ENCODE measurements at places on chromosomes 11 and 22.

- DNase-seq = no peak
These were observed 22.4 kb downstream of the ADM start for GRCh38 chr11:10327254-10327653.

DNA sequence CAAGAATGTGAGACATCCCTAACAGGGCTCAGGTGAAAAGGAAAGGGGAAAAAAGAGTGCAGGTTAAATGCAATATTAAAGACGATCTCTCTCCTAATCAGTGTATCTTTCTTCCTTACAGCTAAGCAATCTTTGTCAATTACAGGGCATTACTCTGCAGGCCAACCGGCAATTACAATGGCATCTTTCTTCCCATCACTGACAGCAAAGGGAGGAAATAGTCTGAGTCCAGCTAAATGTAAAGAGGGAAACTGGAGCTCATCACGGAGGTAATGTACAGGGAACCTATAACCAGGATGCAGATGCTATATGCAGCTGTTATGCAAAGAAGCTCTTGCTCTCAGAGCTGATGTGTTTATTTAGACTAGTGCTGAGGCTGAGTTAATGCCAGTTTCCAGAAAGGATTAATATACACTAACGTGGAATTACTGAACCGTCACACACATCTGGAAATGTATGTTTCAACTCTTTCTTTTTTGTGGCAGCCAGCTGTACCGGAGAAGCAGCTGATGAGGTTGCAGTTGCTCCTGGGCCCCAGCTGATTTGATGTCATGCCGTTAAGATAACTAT is 121.6 kb downstream of the KIRREL3 start:
- no peak for DNase-seq

DNA sequence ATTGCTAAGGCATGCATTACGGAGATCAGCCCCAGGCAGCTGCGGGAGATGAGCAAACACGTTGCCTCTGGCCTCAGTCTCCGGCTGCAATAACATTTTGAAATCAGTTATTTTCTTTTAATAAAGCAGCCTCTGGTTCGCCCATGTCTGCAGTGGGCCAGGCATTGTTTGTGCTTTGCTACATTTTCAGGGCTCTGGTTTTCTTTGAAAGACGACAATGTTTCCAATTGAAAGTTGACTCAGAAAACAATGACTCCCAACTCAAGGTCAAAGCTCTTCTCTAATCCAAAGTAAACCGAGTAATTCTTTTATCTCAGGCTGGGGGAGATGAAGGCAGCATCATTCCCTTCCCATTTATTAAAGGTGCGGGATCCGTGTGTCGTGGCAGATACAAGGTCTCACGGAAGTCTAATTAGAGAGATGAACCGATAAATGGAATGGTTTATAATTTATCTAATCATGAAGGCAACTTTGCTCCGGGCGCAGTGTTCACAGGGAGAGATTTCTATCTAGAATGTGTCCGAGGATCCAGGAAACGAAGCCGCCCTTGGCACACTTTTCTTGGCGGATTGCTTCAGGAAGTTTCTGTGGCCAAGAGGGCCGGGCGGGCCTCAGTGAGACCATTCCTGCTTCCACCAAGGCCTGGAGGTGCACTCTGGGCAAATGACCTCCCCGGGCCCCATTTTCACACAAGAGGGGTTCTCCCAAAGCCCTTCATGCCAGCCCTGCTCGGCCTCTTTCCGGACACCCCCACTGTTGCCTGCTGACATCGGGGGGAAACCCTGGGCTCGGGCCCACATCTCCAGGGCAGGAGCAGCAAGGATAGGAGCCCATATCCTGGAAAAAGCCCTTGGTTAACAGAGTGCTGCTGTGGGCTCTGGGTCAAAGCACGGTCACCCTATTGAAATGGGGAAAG is 811.4 kb downstream of the BRD1 start:
- DNase-seq = no peak

DNA sequence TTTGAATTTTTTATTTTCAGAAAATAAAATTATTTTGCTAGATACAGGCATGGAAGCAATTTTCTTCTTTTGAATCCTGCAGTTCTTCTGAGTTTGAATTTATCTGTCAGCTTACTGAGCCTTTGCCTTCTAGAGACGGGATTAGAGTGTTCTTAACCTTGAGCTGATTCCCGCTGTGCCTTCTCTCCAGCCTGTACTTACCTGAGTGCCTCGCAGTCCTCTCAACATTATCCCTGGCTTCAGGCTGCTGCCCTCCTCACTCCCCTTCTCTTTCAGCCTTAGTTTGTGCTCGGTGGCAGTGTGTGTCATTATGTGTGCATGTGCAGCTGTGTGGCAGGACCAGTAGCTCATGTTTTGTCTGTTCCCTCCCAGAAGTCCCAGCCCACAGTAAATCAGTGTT is 24.3 kb downstream of the OSBP2 start:
- DNase-seq = no peak

- DNase-seq = no peak
These were observed 139.3 kb downstream of the CEP164 start for GRCh38 chr11:117466966-117467365.

- no peak for DNase-seq
These were observed 1.4 kb upstream of the NXF1 start for GRCh38 chr11:62806611-62807121.

DNA sequence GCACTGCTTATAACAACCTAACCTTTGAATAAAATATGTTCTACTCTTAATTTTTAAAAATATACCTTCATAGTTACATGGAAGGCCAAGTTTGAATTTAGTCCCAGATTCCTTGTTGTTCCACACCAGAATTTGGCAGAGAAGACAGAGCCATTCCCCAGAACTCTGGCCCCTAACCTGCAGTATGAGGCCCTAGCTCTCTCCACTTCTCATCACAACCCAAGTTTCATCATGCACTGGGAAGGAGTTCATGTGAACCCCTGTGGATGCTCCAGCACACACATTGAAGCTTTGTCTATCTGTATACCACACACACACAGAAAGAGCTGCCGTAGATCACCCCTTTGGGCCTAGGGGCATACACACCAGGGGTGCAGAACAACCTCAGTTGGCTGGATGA is 10.6 kb upstream of the BBOX1 start:
- no peak for DNase-seq

DNA sequence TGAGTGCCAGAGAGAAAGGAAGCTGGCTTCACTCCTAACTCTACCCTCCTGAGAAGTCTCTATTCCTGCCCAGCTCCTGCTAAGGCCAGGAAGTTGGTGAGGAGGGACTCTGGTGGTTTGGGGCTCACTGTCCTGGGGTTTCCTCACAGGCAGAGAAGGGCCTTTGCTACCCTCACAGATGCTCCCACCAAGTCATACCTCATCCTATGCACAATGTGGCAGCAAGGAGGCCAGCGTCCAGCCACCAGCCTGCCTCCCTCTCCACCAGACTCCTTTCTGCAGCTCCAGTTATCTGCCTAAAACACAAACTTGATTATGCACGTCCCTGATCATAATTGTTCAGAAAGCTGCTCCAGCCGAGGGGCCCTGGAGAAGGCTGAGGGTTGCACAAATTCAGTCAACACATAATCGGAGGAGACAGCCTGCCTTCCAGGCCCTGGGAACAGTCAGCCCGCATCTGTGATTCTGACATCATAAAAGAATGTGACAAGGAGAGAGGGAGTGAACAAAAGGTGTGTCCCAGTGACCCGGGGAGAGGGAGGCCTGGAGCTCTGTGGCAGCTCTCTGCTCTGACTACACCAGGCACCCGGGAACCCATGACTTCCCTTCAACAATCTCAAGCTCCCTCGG is 28.8 kb downstream of the DKK3 start:
- DNase-seq = no peak

DNA sequence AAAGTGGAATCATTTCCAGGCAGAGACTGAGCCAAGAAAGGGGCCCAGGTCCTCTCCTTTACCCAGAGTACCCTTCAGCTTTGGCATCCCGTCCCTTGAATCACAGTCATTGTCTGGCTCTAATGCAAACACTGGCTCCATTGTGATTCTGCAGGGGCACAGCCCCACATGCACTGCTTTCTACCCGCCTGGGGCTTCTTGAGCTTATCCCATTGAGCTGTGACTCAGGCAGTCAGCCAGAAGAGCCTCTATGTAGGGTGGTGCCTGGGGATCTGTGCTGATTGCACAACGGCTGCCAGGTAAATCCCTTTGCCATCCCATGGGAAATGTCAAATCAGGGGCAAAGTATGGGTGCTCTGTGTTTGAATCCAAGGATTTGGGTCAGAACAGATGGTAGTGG is 88.9 kb downstream of the RASSF10 start:
- no peak for DNase-seq

Measured in activated CD4-positive, alpha-beta T cell treated with anti-CD3 and anti-CD28 coated beads, Interleukin-2, amount 50 U/mL, for 24 hours (primary cell).